Activated CD4-positive, alpha-beta T cell treated with anti-CD3 and anti-CD28 coated beads for 24 hours (primary cell): ENCODE measurements at places on chromosomes 7 and 10.

DNA sequence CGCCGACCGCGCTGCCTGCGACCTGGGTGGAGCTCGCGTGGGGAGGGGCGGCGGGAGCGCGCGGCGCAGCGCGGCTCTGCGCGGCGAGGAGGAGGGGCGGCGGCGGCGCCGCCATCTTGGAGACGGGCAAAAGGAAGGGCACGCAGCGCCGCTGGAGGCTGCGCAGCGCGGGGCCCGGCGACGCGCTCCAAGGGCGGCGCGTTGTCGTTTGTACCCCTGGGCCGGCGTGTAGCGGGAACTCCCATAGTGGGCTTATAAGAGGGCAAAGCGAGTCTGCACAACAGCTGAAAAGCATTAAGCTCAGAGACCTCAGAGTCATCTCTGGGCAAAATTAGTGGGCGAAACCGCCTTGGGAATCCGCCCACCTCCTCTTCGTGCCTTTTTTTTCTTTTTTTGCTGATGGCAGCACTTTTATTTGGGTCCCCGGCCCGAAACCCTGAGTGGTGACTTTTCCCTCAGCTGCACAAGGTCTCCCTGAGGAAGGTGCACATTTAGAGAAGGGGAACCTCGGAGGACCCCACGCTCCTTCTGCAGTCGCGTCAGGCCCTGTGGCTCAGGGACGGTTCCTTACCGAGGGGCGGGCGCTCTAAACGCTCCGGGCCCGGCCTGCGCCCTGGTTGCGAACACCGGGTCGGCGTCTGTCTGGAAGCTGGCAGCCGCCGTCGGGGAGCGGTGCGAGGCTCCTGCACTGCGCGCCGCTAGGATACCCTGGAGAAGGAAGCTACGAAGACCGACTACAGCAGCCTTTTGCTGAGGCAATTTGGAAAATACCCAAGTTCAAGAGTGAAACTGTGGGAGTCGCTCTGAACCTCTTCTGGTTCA is 428 bp upstream of the MCMBP start:
- peak; percentile 76 for DNase-seq

DNA sequence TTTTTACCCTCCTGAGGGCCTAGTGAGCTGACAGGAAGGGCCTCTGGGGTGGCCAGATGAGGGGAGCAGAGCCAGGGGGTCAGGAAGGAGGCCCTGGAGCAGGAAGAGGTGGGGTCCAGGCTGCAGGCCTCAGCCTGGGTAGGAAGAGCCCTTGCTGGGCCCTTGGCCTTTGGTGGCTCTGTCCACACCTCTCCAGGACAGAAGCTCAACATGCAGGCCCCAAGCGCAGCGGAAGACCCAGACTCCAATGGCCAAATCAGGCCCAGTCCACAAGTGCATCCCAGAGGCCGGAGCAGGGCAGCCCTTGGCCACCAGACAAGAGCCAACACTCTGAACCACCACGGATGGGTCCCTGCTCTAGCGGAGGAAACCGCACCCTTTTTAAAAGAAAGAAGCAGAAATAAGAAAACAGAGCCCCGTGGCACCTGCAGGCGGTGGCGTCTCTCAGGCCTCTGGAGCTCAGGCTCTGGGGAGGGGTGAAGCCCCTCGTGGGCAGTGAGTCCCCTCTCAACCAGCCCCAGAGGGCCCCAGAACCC is 52.8 kb downstream of the FOXL3 start:
- DNase-seq = no peak

GRCh38 chr7:77321300-77321699 is 94.8 kb downstream of the GSAP start:
- DNase-seq = no peak

GRCh38 chr10:31757386-31757791 is 171.2 kb downstream of the ARHGAP12 start:
- DNase-seq = no peak

DNA sequence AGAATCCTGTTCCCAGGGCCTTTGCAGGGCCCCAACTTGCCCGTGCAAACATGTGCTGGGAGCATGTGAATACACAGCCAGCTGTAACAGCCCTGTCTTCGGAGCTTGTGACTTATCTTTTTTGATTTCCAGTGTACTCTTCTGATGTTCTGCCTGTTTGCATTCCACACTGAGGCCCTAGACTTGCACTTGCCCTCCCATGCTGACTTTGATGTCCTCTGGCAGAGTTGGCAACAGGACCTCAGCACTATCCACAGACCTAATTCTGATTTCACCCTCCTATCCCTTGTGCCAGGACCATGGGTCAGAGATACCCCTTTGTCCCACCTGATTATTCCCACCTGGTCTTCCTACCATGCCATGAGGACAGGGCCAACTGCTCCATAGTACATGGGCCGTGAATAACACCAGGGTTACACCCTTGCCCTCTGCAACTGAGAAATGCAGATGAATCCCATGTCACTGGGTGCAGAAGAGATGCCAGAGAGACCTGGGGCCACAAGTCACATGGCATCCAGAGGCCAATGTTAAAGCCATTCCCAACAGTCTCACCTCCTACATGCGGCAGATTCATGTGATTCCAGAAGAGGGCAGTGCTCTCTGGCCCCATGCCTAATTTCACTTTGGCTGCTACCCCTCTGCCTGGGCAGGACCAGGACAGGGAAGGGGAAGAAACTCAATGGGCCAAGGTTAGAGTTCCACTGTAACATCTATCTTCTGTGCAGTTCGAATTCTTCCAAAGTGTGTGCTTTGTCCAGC is 43.0 kb downstream of the SCRN1 start:
- DNase-seq = no peak

DNA sequence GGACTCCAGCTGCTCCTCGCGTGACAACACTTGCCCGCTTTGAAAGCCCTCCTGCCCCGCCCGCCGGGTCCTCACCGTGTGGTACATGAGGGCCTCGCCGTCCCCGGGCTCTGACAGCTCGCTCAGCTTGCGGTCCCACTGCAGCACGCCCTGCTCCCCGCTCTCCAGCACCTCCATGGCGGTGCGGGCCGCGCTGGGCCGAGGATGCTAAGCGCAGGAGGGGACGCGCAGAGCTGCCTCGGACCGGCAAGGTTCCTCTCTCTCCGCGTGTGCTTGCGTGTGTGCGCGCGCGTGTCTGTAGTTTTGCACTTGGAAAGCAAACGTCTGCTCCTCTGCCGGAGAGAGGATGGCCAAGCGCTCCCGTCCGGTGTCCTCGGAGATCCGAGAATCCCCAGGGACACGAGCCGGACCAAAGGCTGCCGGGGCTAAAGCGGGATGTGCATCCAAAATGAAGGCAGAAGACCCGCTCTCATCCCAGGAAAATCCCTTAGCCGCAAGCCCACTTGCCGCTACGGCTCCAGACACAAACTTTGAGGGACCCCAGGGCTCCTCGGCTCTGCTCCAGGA is at the start of gene CREB3L2:
CREB3L2 (minus strand) TSS at position 558 of the 567 bp plus-strand sequence; CDS start at position 177, 381 bp downstream.
- peak; percentile 31 for DNase-seq

GRCh38 chr7:86469680-86470295 is 173.9 kb upstream of the GRM3 start:
- peak; percentile 18 for DNase-seq

- no peak for DNase-seq
These were observed 40.8 kb upstream of the TSPAN33 start for GRCh38 chr7:129103561-129104324.
